Suprapubic skin (tissue), 4 donors: ENCODE measurements at places on chromosomes 1 and 21. TPM values are rescaled to one million over a fixed set of nuclear protein-coding genes. Genes with fewer than 3 reads are reported as not detected.

- H3K27me3 ChIP-seq = no peaks in the 10 kb centered on the region
- DNase-seq = no peak
- no peaks in the 10 kb centered on the region for H3K36me3 ChIP-seq
- H3K4me3 ChIP-seq = no peak overlapping the region
Measured at GRCh38 chr1:95537176-95537575, 303.2 kb downstream of the RWDD3 start.

FCAMR gene
- not detected for total RNA-seq

DNA sequence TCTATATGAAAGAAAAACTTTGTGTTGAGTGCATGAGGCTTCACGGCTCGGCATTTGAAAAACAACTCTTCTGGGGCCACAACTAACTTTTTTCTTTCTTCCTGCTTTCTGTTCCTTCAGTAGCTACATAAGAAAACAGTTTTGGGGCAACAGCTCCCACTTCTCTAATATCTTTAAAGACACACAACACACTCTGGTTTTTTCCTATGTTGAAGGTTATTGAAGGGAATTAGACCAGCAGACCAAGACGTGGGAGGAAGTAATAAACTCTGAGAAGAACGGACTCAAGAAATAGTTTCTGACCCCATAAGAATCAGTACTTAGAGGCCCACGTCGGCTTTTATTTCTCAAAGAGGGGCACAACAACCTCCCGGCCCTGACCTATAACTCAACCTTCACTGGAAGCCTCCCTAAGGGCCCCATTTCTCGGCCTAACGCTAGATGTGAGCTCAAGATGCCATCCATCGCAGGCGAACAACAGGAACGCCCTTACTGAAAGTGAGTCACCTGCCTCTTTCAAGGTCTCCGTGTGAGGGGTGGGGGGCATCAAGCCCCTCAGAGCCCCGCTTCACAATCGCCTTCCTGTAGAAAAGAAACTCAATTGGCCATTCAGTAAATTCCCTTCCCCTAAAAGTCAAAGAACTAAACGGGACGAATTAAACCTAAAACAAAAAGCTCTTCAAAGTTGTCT lies 844 bp downstream of the ZMYM6 start:
- no peak for DNase-seq
- H3K4me1 ChIP-seq = peaks cover 21% of the 10 kb centered on the region
- peaks cover 5% of the 10 kb centered on the region for H3K36me3 ChIP-seq
- H3K27me3 ChIP-seq = no peaks in the 10 kb centered on the region

- no peak for DNase-seq
- H3K27me3 ChIP-seq = no peaks in the 10 kb centered on the region
- no peak overlapping the region for H3K4me3 ChIP-seq
- peak overlapping the region; percentile 74 for H3K27ac ChIP-seq
- H3K36me3 ChIP-seq = no peaks in the 10 kb centered on the region
Measured at GRCh38 chr1:93672477-93673162, 9.0 kb downstream of the BCAR3 start.

LEMD1 gene
- total RNA-seq = not detected

GRCh38 chr1:42999308-42999707 lies 40.6 kb upstream of the SLC2A1 start:
- H3K27ac ChIP-seq = no peak overlapping the region
- H3K27me3 ChIP-seq = no peaks in the 10 kb centered on the region
- DNase-seq = no peak
- H3K36me3 ChIP-seq = no peaks in the 10 kb centered on the region
- no peak overlapping the region for H3K4me3 ChIP-seq

OSCP1 gene
- 3.8 TPM for total RNA-seq

DNASE2B gene
- not detected for total RNA-seq

DNA sequence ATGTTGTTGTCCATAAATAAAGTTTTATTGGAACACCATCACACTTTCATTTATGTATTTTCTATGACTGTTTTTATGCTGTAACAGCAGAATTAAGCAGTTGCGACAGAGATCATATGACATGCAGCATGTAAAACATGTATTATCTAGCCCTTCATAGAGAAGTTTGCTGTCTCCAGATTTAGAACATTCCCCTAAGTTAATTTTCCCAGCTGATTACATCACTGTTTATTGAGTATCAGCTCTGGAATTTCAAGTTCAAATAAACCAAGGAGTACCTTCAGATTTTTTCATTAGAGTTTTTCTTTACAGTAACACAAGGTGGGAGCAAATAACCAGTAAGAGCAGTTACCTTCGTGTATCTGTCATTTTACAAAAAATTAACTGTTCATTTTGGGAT lies 792.8 kb downstream of the USP25 start:
- H3K36me3 ChIP-seq = no peaks in the 10 kb centered on the region
- no peaks in the 10 kb centered on the region for H3K27me3 ChIP-seq
- no peak overlapping the region for H3K4me3 ChIP-seq
- no peaks in the 10 kb centered on the region for H3K4me1 ChIP-seq
- DNase-seq = no peak
- H3K27ac ChIP-seq = no peak overlapping the region

DNA sequence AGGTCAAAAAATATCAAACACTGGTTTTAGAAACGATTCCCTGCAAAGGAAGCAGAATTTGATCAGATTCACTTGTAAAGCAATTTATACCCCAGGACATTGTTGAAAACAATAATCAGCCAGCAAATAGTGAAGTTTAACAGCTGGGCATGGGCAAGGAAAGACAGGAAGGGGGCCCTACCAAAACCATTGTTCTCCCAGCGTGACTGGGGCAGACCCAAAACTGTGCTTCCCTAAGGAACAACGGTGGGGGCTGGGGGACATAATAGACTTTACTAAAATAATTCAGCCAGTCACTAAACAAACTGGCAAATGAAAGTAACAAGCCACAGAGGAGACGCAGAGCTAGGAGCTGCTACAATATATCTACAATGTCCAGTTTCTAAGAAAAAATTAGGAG lies 100.2 kb downstream of the AHCTF1 start:
- no peak overlapping the region for H3K27ac ChIP-seq
- H3K36me3 ChIP-seq = no peaks in the 10 kb centered on the region
- DNase-seq = no peak

CCDC181 gene
- total RNA-seq = not detected

CNR2 gene
- total RNA-seq = not detected
